ENCODE measurements at places on chromosomes 7 and 10. TPM values are rescaled to one million over a fixed set of nuclear protein-coding genes. Genes with fewer than 3 reads are reported as not detected.

DHTKD1 gene
- total RNA-seq: 33.9 TPM

ASAH2 gene
- 1.4 TPM for total RNA-seq

FAM131B gene
- total RNA-seq: 0.05 TPM

ANKRD61 gene
- total RNA-seq: not detected

APBB1IP gene
- total RNA-seq: 67.0 TPM

UPK3BL2 gene
- 16.2 TPM for total RNA-seq

CD36 gene
- total RNA-seq: 117 TPM

SFTPA1 gene
- total RNA-seq: 3.7 TPM

GRCh38 chr7:129462420-129462819 lies 28.2 kb downstream of the STRIP2 start:
- DNase-seq: no peak
- H3K27ac ChIP-seq: no peak overlapping the region
- H3K4me3 ChIP-seq: no peak overlapping the region
- no peaks in the 10 kb centered on the region for H3K4me1 ChIP-seq

- 0 out of 2 replicates have a peak, but pooled peaks cover 5% of the 10 kb centered on the region for H3K36me3 ChIP-seq
Measured at GRCh38 chr10:80488539-80489066, 34.5 kb downstream of the TSPAN14 start.

- DNase-seq: no peak
- H3K36me3 ChIP-seq: no peaks in the 10 kb centered on the region
- no peaks in the 10 kb centered on the region for H3K27me3 ChIP-seq
- H3K4me1 ChIP-seq: no peaks in the 10 kb centered on the region
- no peak overlapping the region for H3K4me3 ChIP-seq
Measured at GRCh38 chr10:36425131-36425797, 700.1 kb upstream of the ANKRD30A start.

- no peaks in the 10 kb centered on the region for H3K4me1 ChIP-seq
- H3K4me3 ChIP-seq: no peak overlapping the region
- H3K36me3 ChIP-seq: no peaks in the 10 kb centered on the region
- no peak overlapping the region for H3K27ac ChIP-seq
- no peak for DNase-seq
Measured at GRCh38 chr7:158850545-158851102, 5.7 kb upstream of the DYNC2I1 start.

DNA sequence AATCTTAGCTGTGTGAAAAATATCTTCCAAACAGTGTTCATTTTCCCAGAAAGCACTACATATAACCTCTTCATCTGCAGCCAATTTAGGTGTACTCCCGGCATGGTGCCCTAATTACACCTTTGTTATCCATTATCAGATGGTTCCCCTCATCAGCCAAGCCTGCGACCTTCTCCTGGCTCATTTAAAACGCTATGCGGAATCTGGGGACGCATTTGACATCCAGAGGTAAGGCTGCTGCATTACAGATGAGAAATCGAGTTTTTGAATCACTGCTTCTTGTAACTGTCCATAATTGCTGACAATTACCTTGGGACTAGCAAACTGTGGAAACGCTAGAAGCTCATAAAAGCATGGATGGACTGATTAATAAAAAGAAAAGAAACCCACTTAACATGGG lies 109.5 kb downstream of the PARP12 start:
- H3K4me3 ChIP-seq: no peak overlapping the region
- H3K36me3 ChIP-seq: no peaks in the 10 kb centered on the region
- no peak overlapping the region for H3K27ac ChIP-seq
- no peaks in the 10 kb centered on the region for H3K4me1 ChIP-seq

DNA sequence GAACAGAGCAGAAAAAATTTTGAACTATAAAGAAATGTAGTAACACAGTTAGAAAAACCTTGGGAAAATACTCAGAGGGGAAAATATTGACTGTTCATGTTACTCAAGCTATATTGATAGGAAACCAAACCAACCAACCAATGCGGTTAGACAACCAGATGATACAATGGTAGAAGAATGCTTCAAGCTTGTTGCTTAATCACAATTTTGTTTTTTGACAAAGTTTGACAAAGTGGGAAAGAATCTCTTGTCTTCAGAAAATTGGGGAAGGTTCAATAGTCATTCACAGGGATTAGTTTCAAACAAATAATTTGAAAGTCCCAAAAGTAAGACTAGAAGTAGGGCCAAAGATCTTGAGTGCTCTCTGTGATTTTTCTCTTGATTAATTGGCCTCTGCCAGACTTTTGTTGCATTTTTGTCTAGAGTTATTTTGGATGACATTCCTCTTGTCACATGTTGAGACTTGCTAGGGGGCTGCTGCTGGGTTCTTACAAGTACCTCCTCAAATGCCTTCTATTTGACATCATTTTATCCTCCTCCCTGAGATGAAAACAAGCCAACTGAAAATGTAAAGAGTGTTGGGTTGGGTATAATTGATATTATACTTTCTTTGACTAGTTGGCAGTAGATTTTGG lies 233.1 kb upstream of the PHYHIPL start:
- H3K4me1 ChIP-seq: no peaks in the 10 kb centered on the region
- 0 out of 2 replicates have a peak, but pooled peaks cover 1% of the 10 kb centered on the region for H3K27me3 ChIP-seq
- no peak overlapping the region for H3K4me3 ChIP-seq
- no peak for DNase-seq

GRCh38 chr7:99449326-99449725 lies 10.6 kb downstream of the CPSF4 start:
- H3K27ac ChIP-seq: no peak overlapping the region
- no peak for DNase-seq
- H3K4me1 ChIP-seq: no peaks in the 10 kb centered on the region

DNA sequence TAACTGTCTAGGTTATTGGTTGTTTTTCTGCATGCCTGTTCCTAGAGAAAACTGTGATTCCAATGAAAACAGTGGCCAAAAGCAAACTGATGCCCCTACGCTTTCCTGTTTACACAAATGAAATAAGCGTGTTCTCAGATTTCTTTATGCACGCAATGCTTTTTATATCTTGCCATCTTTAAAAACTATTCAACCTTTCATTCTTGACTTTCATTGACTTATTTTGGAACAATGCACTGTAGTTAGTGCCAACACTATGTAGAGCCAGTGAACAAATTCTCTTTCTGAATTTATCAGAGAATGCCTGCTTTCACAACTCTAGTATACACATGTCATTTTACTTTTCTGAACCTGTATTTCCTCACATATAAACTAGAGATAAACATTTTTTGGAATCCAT lies 86.6 kb downstream of the CABCOCO1 start:
- no peak overlapping the region for H3K27ac ChIP-seq
- no peak for DNase-seq
- no peaks in the 10 kb centered on the region for H3K27me3 ChIP-seq
- peaks cover 13% of the 10 kb centered on the region for H3K4me1 ChIP-seq
- H3K36me3 ChIP-seq: no peaks in the 10 kb centered on the region

GRCh38 chr7:135748770-135749169 lies at the start of gene FAM180A:
TSS of gene FAM180A (minus strand) at chr7:135748813. CDS start at chr7:135748580, 233 bp downstream.
- no peaks in the 10 kb centered on the region for H3K36me3 ChIP-seq
- DNase-seq: no peak
- no peak within 1 kb of the TSS for H3K27ac ChIP-seq

DNA sequence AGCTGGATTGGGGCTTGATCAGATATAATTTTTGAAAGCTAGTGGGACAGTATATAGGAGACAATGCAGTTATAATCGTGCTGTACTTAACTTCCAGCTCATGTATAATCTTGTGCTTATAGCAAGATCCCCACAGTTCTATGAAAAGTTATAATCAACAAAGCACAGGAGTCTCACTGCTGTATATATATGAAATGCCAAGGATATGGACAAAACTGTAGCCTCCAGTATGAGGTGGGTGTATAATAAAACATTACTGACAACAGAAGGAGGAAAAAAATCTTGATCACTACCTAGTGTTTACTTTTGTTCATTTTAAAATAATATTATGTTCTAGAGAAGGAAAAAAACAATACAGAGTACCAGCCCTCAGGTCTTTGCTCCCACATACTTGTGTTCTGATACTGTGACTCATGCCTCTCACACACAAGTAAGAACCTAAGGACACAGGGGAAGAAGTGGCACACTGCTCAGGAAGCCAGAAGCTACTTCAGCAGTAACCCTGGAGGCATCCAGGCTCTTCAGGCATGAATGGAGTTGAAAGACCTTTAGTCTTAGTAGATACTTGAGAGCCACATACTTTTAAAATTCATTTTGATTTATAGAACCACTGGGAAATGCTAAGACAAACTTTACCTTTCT lies 265.7 kb upstream of the IMMP2L start:
- no peak overlapping the region for H3K4me3 ChIP-seq
- no peak for DNase-seq
- no peaks in the 10 kb centered on the region for H3K36me3 ChIP-seq
- H3K27me3 ChIP-seq: no peaks in the 10 kb centered on the region

DNA sequence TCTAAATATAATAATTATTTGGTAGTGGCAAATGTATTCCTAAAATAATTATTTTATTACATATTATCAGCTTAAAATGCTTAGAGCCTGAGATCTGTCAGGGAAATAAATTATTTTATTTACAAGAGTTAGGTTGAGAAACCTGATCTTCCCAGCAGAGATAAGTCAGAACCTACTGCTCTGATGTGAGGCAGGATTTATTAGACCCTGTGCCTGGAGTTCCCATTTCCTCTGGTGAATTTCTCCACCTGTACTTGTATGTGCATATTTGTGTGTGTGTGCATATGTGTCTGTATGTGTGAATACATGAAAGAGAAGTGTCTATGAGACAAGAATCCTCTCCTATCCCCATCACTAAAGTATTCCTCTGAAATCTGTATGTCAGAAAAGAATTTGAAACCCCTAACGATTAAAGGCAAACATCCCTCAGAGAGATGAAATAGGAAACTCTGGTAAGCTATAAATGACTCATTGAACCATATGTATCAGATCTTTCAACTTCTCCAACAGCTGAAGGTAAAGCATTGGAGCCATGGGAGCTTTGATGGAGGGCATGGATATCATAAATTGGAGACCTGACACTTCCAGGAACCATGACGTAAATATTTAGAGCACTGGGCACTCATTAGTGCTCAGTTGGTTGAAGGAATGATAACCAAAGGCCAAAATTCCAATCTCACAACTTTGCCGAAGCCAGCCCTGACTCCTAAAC lies 190.9 kb downstream of the XPNPEP1 start:
- H3K27me3 ChIP-seq: no peaks in the 10 kb centered on the region
- no peaks in the 10 kb centered on the region for H3K36me3 ChIP-seq
- no peaks in the 10 kb centered on the region for H3K4me1 ChIP-seq
- DNase-seq: no peak
- H3K27ac ChIP-seq: no peak overlapping the region

DNA sequence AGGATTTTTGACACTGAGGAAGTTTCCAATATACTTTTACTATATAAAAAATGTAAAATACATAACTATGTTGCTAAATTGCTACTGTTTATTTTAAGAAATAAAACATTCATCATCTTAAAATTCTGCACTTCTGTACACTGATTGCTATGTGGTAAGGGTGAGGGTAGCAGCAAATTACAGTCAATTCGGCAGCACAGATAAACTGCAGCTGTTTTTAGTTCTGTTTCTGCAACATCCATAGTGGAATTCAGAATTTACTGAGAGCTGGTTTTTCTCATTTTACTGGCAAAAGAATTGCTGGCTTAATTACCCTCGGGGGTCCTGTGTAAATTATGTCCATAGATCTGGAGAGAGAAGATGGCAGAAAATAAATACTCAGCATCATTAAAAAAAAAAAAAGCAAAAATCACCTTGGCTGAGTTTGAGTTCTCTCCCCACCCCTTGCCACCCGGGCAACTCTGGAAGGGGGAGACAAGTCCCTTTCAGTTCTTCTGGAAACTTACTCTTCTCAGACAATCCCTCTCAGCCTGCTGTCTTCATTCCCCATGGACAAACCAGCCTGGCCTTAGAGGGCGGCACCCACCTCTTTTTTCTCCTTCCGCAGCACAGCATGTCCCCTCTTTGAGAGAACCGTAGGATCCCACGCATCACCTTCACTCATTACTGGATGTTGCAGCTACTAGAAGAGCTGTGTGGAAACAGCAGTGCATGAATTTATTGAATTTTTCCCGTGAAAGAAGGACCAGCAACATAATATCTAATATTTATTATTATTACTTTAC lies 501.1 kb upstream of the CELF2 start:
- no peak overlapping the region for H3K27ac ChIP-seq

- no peaks in the 10 kb centered on the region for H3K36me3 ChIP-seq
- no peak for DNase-seq
- no peaks in the 10 kb centered on the region for H3K4me1 ChIP-seq
Measured at GRCh38 chr10:79452174-79452611, 6.8 kb upstream of the ZCCHC24 start.

DNA sequence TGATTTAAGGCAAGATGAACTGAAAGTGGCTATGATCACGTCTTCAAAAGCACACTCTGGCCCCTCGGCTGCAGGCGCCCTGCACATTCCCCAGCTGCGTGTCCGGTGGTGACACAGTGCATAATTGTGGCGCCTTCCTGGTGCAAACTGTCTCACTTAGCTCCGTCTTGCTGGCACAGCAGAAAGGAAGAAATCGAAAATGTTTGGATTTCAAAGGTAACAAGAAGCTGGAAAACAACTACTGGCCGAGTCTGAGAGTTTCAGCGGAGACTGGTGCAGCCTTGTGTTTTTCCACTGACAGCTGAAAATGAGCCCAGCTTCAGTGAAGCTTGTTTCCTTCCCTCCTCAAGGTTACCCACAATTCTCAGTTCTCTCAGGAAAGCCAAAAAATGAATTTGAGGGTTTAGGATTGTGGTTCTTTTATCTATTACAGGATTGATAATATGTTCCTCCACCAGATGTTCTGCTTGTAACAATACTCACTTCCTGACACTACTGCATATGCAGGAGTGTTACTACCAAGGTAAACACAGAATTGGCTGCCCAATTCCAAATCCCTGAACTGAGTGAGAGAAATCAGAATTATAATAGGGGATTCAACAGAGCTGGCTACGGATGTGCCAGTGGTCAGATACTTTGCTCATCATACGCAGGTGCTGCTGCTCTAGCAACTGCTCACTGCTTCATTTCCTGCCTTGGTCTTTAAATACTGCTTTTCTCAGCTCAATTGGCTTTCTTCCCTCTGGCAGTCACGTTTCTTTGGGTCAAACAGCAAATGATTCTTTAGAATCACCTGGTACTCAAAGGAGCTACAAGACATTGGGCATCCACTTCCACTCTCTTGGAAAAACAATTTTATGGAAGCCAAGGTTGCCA lies 63.7 kb downstream of the TRUB1 start:
- H3K4me3 ChIP-seq: peak overlapping the region; percentile 44
- no peaks in the 10 kb centered on the region for H3K36me3 ChIP-seq
- H3K4me1 ChIP-seq: peaks cover 11% of the 10 kb centered on the region
- DNase-seq: peak; percentile 21
- no peaks in the 10 kb centered on the region for H3K27me3 ChIP-seq

- H3K4me3 ChIP-seq: no peak overlapping the region
- no peaks in the 10 kb centered on the region for H3K27me3 ChIP-seq
- no peaks in the 10 kb centered on the region for H3K4me1 ChIP-seq
- H3K27ac ChIP-seq: no peak overlapping the region
- no peak for DNase-seq
Measured at GRCh38 chr7:3780016-3780415, 479.0 kb downstream of the SDK1 start.

All from GM12878 (cell line).